Bronchial epithelial cell (primary cell): ENCODE measurements at places on chromosomes 11 and 22.

DNA sequence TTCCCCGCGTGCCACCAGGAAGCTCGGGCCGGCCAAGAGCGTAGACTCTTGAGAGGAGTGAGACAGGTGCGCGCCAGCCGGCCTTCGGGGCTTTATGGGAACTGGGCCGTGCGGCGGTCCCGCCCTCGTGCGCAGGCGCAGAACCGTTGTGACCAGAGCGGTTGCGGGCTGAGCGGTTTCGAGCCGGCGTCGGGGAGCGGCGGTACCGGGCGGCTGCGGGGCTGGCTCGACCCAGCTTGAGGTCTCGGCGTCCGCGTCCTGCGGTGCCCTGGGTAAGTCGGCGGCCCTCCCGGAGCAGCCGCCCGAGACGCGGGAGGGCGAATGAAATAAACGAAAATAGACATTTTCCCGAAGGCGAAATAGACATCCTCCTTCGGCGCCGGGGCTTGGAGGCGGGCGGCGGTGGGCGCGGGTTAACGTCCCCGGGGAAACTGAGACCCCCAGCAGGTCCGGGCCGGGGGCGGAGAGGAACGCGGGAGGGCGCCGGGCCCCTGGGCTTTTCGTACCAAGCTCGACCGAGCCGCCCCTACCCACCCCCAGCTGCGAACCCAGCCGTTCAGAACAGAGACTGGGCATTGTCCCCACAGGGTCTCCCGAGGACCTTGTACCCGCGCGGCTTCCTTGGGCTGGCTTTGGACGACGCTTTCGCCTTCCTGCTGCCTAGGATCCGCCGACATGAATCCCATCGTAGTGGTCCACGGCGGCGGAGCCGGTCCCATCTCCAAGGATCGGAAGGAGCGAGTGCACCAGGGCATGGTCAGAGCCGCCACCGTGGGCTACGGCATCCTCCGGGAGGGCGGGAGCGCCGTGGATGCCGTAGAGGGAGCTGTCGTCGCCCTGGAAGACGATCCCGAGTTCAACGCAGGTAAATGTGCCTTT is at the start of gene ASRGL1:
ASRGL1 (plus strand) TSS at position 146 of the 879 bp plus-strand sequence; CDS start at position 676, 530 bp downstream.
- peak; percentile 23 for DNase-seq

GRCh38 chr11:120209746-120210625 is 846 bp upstream of the OAF start:
- no peak for DNase-seq

- no peak for DNase-seq
Observed at GRCh38 chr22:45475851-45476514, 26.7 kb upstream of the FBLN1 start.

DNA sequence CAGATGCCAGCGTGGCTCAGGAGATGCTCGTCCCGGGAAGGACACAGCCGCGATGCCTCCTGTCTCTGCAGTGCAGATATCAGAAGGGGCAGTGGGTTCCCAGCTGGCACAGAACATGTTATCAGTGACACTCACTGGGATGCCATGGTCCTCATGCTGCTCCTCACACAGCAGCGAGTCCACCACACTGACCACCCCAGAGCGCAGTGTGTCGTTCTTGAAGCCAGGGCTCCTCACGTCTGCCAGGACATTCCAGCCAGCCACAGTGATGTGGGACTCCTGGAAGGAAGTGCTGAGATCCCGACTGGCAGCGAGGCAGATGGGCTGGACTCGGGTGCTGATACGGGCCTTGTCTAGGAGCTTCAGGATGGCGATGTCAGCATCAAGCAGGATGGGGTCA is 13.1 kb upstream of the SLC1A2 start:
- no peak for DNase-seq

GRCh38 chr22:39475902-39476301 is 19.1 kb downstream of the MGAT3 start:
- DNase-seq: no peak

DNA sequence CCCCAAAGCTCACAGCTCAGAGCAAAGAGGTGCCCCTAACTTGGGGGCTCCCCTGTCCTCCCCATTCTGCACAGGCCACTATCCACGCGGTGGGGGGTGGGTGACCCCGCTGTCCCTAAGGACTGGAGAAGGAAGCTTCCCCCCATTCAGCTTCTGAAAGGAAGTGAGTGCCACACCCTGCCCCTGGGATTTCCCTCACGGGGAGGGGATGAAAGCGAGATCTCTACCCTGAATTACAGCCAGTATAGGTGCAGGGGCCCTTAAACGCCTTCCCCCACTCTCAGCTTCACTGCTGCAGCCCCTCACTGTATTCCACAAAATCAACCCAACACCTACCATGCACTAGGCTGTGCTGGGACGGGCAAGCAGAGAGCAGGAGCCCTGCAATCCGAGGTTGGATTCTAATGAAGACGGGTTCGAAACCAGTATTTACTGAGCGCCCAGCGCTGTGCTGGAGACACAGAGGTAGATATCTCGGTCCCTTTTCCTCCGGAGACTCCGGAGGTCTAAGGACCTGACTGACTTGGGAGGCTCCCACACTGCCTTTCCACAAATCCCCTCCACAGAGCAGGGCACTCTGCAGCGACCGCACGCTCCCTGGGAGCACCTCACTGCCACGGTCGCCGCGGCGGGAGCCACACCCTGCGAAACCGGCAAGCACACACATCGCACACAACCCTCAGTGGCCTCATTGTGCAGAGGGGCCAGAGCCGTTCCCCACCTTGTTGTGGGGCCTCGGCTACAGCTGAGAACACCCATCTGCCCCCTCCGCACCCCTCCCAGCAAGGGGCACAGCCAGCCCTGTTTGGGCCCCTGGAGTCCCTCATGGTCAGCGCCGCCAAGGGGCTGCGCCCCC is 1.8 kb downstream of the AHNAK start:
- peak; percentile 15 for DNase-seq

GRCh38 chr11:14075118-14076078 is 112.9 kb downstream of the SPON1 start:
- peak; percentile 72 for DNase-seq

DNA sequence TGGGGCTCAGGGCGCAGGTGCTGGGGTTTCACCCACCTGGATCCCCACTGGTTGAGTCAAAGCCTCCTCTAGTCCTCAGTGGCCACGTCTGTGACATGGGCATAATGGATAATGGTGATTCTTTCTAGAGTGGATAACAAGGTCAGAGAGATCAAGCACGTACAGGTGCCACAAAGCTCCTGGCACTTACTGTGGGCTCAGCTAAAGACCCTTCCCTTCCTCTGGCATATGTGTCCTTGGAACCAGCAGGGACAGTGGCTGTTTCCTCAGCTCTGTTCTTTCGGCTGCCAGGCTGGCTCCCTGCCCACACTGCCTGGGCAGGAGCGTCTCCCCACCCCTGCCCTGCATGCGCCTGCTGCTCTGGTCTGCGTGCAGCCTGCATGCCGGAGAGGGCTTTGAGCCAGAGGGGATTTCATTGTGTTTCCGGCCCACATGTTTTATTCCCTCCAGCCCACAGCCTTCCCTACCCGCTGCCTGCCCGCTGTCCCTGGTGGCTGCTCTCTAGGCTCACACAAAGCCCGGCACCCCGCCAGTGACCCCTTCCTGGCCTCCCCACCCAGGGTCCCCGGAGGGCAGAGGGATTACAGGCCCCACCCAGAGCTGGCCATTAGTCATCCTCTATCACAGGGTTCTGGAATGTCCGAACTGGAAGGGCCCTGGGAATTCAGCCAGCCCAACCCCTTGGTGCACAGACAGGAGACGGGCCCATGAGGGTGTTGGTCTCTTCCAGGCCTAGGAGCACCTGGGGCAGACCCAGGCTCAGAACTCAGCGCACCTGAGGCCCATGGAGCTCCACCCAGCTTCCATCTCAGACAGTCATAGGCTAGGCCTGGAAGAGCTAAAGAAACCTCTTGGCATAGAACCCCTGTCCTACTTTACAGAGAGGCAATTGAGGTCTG is 55.3 kb upstream of the GCAT start:
- DNase-seq: peak; percentile 91

DNA sequence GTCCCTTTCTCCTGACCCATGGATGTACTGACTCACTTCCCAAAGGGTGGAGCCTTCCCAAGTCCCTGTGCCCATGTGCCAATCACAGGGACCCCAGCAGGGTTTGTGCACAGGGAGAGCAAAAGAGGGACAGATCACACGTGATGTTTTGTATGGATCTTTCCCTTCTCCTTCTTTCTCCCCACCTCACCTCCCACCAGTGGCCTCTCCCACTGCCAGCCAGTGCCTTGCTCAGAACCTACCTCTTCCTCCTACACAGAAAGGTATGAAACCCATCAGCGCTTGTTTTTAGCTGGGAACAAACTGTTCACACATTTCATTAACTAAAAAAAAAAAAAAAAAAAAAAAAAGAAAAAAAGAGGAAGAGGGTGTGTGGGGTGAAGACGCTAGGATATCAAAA is 112.9 kb downstream of the DSCAML1 start:
- DNase-seq: no peak

DNA sequence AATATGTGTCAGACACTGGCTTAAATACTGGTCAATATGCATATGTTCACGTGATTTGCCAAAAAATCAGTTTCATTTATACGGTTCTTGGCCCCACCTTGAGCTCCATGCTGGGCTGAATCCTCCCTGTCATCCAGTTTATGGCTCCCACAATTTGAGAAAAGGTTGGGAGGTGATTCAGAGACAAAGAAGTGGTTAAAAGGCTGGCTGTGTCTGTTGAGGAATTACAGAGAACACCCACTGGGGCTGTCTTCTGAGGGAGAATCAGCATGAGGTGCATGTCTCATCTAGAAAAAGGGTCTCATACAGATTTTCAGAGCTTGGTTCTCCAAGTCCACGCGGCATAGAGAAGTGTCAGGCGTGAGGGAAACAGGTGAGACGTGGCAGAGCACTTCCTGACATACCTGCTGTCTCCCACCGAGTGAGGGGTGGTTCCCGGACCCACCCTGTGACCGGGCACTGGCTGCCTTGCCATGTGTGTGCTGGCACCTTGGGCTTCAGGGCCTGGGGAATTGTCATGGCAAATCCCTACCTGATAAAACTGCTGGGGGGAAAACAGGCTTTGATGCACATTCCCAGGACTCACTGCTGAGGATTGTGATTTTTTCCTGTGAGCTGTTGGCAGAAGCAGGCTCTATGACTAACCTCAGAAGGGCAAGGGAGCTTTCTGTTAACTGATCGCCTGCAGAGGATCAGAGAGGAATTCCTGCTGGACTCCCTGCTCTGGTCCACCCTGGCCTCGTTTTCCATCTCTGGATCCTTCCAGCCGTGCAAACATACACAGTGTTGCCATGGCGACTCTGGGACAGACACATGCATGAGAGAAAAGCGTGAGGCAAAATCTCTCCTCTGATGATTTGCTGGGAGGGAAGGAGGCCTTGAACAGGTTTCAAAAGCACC is 223.6 kb downstream of the ADAMTS15 start:
- DNase-seq: peak; percentile 62

GRCh38 chr11:57359896-57360690 is 20.9 kb downstream of the PRG3 start:
- DNase-seq: no peak

- DNase-seq: no peak
Observed at GRCh38 chr22:44938886-44939285, 70.9 kb downstream of the PHF21B start.

- no peak for DNase-seq
Observed at GRCh38 chr11:61042537-61042936, 59.8 kb upstream of the CD5 start.

GRCh38 chr11:130486391-130486836 is 38.0 kb downstream of the ADAMTS15 start:
- no peak for DNase-seq

GRCh38 chr11:62125881-62126280 is 2.1 kb downstream of the INCENP start:
- DNase-seq: no peak

DNA sequence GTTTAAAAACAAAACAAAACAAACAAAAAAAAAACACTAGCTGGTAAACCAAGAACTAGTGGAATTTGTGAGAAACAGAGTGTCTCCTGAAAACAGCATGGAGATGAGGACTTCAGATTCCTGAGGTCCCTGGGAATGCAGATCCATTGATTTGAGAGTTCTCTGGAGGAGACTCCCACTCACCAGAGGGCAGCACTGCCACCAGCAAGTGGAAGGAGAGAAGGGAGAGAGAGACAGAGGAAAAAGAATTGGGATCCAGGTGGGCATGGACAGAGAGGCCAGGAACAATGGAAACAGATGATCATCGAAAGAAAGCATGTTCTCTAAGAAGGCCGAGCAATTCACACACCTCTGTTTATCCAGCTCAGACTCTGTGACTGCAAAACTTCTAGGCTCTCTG is 31.8 kb downstream of the ETS1 start:
- DNase-seq: peak; percentile 36

- DNase-seq: no peak
Observed at GRCh38 chr11:131246156-131246555, 124.3 kb upstream of the NTM start.

DNA sequence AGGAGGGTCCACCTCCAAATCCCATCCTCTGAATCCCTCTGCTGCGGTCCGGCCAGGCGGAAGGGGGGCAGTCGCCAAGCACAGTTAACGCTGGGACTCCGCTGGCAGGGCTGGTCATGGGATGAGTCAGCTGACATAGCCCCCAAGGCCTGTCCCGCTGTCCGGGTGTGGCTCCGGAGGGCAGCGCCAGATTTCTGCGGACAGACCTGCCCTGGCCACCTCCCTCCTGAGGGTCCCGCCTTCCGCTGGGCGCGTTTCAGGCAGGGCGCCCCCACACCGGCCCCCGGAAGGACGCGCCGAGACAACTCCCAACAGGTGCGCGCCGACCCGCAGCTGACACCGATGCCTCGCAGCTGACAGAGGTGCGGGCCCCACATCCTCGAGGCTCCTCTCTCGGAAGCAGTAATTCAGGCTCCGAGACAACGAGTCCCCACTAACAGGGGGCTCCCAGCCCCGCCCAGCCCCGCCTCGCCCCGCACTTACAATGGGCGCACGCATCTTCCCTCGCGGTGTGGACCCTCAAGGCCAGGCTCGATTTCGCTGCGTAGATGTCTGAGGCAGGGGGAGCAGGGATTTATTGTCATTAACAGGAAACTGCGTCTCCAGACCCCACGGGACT is 607 bp downstream of the PLAAT3 start:
- DNase-seq: no peak

DNA sequence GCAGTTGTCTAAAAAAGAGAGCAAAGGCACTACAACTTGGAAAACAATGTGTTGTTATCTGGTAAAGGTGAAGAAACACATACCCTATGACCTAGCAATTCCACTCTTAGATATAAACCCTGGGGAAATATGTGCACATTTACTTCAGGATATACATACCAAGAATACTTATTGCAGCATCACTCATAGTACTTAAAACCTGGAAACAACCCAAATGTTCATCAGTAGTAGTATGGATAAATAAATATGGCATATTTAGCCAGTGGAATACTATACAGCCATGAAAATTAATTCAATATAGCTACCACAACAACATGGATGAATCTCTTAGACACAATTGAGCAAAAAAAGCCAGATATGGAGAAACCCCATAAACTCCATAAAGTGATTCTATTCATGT is 26.1 kb upstream of the MICAL2 start:
- DNase-seq: peak; percentile 40

GRCh38 chr11:77081976-77082836 is 15.4 kb downstream of the CAPN5 start:
- no peak for DNase-seq

DNA sequence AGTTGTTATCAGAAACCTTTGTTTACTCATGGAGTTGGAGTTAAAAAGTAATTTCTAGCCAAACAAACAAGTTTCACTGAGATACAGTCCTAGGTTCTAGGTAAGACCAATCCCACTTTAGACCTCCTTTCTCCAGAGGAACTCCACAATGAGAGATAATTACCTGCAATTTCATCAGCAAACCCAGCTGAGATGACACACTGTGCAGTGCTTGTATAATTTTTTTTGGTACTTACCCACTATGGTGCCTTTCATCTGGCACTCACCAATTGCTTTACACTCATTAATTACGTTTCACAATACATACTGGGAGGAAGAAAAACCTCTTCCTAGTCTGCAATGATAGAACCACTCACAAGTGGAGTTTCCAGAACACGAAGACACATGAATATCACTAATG is 1.8 kb upstream of the MUC15 start:
- no peak for DNase-seq

- no peak for DNase-seq
Observed at GRCh38 chr22:42356533-42356932, 75.7 kb downstream of the NFAM1 start.
